ENCODE measurements at places on chromosomes 11 and 22.

DNA sequence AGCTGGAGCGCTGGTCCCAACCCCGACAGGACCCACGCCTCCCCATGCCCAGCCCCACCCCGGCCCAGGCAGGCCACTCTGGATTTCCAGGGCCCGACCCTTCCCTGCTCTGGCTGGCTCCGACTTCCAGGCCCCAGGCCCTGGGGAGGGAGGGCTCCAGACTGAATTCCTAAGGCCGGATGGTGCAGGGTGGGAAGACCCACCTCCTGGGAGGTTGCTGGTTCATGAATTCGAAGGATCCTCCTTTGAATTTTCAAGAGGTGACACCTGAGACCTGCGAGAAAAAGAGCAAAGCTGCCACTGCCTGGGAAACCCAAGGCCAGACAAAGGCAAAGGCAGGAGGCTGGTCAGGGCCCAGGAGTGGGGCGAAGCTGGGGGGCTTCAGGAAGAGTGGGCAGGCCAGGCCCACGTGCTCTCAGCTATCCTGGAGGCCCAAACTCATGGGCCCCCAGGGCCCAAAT lies 47.0 kb upstream of the LINC01488 start:
- no peak for DNase-seq

- DNase-seq, result peak; percentile 11
These were observed 69.1 kb downstream of the FCHSD2 start for GRCh38 chr11:73072935-73073481.

DNA sequence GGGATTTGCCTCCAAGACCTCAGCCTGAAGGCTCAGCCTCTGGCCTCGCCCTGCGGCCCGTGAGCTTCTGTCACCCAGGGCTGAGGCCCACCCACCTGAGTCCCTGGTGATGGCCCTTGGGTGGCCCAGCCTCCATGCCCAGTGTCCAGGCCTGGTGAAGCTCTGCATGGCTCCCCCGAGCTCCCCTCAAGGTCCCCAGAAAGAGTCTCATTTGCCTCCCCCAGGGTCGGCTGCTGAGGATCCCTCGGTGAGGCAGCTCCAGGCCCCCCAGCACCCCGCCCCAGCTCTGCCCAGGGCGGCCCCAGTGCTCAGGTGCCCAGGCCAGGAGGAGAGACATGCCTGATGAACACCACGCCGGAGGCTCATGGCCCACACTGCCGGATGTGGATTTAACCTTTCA lies 2.1 kb upstream of the TH start:
- no peak for DNase-seq

DNA sequence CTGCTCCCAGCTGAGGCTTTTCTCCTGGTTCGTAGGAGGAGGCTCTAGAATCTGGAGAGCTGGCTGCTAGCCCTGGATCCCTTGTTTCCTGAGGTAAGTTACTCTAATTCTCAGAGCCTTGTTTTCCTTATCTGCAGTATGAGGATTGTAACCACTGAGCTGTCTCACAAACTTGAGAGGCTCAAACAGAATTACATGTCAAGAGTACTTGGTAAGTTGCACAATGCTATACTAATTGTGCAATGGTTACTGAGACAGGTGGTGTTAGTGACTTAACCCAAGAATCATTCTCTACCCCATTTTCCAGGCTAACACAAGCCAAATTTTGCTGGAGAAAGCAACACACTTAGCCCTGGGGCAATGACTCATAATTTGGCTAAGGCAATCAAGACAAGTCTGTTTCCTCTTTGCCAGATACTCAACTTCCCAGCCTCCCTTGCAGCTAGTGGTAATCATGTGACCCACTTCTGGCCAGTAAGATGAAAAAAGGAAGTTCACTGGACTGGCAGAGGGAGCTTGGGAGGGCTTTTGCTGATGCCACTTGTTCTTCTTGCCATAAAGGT lies 348.0 kb downstream of the TENM4 start:
- peak; percentile 29 for DNase-seq

DNA sequence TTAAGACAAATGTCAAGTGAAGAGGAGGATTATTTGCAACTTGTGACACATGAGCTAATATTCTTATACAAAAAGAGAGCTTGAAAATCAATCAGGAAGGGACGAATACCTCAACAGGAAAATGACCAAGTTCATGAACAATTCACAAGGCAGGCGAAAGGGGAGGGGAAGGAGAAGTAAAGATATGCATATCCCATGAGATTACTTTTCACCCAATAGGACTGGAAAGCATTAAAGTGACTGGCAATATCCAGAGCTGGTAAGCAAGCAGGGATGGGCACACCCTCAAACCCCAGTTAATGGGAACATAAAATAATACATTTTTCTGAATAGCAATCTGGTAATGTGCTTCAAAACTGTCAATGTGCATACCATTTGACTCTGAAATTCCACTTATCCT lies 129.5 kb downstream of the SLC1A2 start:
- DNase-seq, result peak; percentile 70

- peak; percentile 46 for DNase-seq
These were observed 50.7 kb downstream of the RRAS2 start for GRCh38 chr11:14308114-14308896.

GRCh38 chr22:37503850-37504249 lies 15.4 kb downstream of the CARD10 start:
- DNase-seq, result no peak

GRCh38 chr11:22510010-22510409 lies 115.6 kb downstream of the FANCF start:
- DNase-seq, result no peak

- DNase-seq, result no peak
These were observed 75.7 kb downstream of the CYB5R2 start for GRCh38 chr11:7597620-7598019.

DNA sequence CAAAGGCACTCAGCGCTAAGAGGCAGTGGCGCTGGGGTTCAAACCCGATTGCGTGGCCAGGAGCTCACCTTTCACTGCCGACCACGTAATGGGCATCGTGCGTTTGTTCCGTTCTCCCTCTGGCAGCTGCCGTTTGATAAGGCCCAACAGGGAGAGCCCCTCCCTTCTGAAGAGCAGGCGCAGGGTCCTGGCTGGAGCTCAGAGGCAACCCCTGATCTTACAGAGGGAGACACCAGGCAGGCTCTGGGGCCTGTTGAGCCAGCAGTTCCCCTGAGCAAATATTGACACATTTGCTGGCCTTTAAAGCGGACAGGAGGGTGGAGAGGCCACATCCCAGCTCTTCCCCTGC lies 11.7 kb upstream of the C1QTNF6 start:
- no peak for DNase-seq

DNA sequence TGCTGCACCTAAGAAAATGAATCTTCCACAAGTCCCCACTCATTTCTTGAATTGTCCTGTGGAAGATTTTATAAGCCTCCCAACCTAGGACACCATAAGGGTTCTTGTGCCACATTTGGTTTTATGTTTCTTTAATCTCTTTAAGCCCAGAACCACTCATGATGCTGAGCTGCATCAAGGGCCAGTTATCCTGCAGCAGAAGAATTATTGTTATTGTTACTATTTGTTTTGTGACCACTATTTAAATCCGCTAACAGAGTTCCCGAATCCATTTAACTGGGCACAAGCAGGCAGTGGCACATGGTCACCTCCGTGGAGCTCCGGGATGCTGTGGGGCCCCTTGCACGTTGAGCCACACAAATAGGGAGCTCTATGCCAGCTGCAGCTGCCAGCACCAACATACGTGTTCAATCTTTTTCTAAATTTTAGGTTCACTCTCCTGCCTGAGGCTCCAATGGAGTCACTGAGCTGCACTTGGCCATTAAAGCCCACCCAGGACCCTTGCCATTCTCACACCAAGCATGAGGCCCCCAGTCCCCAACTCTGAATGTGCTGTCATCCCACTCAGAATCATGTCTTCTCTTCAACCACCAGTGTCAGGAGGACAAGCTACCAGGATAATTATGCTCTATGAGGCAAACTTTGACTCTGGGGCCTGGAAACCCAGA lies 60.6 kb downstream of the DGCR2 start:
- no peak for DNase-seq

DNA sequence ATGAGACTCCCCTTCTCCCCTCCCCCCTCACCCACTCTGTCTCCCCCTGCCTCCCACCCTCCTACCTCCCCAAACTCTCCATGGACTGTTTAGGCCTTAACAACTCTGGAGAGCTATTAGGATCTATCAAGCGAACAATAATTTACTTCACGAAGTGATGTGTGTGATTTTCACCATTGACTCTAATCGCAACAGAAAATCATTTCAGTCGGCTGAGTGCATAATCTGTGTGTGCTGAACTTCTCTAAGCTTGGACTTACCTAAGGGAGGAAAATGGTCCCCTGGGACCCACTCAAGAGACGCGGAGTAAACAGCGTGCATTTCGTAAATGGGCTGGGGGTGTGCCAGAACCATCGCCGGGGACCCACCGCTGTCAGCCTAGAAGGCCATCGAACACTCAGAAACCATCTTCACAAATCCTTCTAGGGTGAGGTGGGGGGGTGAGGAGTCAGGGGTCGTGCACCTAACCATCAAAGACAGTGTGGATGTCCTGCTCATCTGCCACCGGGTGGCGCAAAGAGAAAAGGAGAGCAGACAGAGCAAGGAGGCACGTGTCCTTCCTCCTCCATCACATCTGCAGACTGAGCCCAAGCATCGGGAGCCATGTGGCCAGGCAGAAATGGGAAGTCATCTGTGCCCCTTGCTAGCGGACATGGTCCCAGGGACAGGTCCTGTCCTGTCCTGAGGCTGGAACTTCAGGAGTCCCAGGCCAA lies 62.1 kb upstream of the NUP50 start:
- DNase-seq, result peak; percentile 46

DNA sequence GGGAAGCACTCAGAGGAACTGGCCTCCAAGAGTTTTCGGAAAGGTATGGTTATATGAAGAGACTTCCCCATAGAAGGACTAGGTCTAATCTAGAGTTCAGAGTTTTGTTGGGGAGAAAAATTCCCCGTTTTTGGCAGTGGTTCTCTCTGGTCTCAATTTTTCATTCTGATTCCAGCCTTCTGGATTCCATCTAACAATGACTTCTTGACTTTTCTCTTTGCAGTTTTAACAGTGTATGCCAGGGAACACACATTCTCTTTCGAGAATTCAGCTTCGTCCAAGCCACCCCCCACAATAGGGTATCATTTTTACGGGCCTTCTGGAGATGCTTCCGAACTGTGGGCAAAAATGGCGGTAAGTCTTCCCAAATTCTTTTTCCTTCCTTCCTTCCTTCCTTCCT lies 115.6 kb downstream of the CSTPP1 start:
- DNase-seq, result no peak

DNA sequence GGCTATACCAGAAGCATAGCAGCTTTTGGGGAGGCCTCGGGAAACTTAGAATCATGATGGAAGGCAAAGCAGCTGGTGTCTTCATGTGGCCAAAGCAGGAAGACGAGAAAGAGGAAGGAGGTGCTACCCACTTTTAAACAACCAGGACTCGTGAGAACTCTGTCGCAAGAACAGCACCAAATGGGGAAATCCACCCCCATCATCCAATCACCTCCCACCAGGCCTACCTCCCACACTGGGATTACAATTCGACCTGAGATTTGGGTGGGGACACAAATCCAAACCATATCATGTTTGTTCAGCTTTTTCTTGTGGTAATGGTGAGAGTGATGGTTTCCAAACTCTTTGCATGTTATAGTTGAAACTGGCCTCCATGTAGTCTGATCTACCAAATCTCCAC lies 32.5 kb upstream of the OR10D3 start:
- DNase-seq, result no peak

- DNase-seq, result no peak
These were observed 204.0 kb downstream of the TBC1D22A start for GRCh38 chr22:46966495-46966845.

- DNase-seq, result no peak
These were observed 3.6 kb downstream of the BCL9L start for GRCh38 chr11:118921929-118922744.

- no peak for DNase-seq
These were observed 13.3 kb downstream of the IL17REL start for GRCh38 chr22:49999063-49999945.

GRCh38 chr11:34053161-34053686 lies 1.7 kb downstream of the CAPRIN1 start:
- peak; percentile 68 for DNase-seq

DNA sequence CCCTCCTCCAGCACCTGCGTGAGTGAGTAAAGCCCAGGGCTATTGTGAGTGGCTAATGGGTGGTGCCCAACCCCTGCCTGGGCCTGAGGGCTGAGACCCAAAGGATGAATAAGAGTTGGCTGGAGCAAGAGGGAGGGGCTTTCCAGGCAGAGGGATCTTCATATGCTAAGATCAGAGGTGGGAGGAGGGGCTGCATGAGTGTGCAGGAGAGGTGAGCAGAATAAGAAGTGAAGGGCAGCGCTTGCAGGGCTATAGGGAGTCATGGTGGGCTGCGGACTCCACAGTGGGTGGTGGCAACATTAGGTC lies 3.9 kb downstream of the EMID1 start:
- no peak for DNase-seq

DNA sequence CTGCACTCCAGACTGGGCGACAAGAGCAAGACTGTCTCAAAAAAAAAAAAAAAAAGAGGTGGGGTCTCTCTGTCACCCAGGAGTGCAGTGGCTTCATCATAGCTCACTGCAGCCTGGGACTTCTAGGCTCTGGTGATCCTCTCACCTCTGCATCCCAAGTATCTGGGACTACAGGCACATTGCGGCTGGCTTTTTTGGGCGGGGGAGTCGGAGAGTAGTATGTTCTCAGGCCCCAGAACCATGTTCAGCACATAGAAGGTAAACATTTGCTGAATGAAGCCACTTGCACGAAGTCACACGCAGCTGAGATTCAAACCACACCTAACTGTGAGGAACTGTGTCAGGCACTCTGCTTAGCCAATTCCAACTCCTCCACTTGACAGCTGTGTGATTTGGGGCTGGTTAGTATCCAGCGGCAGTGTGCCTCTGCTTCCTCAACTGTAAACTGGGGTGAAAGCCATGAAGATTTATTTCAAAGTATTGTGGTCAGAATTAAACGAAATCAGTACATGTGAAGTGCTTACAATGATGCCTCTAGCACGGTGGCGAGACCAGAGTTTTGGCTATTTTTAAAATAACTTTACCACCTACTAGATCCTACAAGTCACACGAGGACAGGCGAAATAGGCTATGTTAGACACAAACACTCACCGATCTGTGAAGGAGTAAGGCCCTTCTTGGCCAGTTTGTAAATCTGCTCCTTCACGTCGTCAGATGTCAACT lies 789 bp downstream of the RPS13 start:
- no peak for DNase-seq

DNA sequence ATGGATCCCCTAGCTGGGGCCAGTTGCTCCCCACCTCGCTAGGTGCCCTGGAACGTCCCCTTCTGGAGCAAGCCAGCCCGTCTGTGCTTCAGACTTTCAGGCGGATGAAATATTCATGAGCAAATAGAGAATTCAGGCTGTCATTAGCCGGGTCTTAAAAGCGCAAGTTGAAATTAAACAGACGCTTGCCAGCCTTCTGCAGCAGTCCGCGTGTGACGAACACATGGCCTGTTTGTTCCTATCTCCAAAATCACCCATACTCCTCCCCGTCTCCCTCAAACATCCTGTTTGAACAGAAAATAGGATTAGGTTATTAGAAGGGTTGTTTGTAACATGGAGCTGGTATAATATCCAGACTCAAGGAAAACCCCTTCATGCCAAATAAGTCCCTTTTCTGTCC lies 38.7 kb downstream of the MYO18B start:
- DNase-seq, result no peak

DNA sequence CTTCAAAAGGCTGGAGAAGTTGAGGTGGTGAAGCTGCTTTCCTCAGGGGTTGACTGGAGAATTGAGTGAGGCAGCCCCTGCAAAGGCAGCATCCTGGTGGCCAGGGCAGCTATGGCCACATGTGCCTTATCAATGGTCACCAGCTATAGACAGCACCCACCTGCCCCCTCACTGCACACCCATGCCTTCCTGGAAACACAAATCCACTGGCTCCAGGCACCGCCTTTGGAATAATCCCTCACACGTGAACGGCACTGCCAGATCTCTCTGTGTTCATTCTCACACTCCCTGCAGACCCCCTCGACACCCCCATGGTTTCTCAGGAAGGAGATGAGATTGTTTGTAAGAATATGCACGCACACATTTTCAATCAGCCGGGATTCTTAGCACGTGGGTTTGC lies 1297.8 kb downstream of the TBC1D22A start:
- no peak for DNase-seq

All from COLO829 (cell line).